Activated CD8-positive, alpha-beta T cell treated with anti-CD3 and anti-CD28 coated beads for 36 hours (primary cell): ENCODE measurements at places on chromosomes 1 and 21.
A peak's percentile ranks its signal among the peaks of the same experiment; 100 is the strongest.

GRCh38 chr1:17648457-17649145, 106.5 kb upstream of the ACTL8 start:
- DNase-seq: no peak

DNA sequence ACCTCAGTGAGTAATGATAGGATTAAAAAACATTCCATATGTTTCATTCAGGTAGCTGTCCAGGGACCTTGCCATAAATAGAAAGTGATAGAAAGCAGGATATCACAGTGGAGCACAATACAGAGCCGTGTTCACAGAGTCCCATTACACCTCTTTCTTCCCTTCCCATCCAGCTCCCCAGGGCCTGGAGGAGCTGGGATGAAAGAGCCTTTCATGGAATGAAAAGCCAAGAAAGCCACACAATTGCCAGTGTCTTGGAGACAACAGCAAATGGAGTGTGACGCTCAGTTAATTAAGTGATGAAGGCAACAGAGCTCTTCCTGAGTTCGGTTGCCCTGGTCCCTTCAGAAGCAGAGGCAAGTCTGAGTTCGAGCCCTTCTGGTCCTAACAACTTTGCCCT, 387.3 kb upstream of the PLXNA2 start:
- no peak for DNase-seq

DNA sequence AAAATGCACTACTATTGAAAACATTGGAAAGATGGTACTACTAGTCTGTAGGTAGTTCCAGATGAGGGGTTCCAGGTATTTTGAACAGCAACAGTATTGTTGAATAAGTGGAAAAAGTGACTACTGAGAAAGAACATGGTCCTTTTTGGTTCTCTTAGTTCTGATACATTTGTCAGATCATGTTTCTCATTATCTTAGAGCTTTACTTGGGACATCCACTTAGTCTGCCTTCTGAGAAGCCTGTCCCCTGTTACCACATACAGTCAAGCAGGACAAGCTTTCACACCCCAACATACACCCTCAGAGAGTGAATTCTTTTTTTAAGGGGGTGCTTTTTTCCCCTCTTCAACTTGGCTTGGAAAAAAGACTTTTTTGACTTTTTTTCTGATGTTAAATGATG, 41.0 kb upstream of the MACF1 start:
- no peak for DNase-seq

DNA sequence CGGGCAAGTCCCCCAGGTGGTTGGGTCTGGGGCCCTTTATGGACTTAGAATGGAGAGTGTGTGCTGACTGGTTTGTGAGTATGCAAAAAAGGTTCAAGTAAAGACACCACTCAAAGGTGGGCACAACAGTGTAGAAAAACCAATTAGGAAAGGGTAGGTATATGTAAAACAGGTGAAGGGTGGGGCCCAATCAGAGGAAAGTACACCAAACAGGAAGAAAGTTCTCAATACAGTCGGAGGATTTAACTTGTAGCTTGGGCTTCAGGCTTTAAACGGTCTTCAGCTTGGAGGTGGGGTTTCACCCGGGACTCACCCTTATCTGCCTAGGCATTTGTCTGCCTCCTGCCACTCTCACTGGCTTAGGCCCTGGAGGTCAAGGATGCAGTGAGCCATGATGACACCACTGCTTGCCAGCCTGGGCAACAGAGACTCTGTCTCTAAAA, 6.8 kb upstream of the PUM1 start:
- no peak for DNase-seq

DNA sequence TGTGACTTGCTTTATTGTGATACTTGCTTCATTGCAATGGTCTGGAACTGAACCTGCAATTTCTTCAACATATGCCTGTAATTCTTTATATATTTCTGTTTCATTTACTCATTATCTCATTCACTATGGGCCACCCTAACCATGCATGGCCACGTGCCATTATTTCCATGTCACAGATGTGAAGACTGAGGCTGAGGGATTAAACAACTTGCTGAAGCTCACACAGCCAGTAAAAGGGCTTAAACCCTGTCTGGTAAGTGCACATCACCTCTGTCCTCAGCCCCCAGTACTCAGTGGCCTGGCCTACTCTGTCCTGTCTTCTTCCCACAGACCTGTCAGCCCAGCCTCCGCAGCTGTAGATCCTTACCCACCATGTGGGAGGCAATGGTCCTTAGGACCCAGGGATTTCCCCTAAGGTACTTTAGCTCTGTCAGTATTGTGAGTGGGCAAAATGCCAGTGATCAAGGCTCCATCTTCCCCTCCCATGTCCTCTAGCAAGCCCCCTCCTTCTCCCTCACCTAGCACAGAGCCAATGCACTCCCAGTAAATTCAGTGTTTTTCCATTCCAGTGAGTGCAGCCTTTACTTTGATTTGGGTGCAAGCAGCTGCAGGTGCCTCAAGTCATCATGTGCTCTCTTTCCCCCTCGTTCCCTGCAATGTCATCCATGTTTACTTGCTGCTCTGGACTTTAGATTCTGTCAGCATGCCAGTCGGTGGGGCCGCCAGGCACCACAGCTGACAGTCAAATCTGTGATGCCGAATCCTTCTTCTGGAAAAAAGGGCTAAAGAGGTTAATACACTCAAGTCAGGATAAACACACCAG, 228.2 kb upstream of the PROX1 start:
- DNase-seq: no peak

GRCh38 chr1:24695202-24695974, 49.9 kb upstream of the CLIC4 start:
- no peak for DNase-seq

- no peak for DNase-seq
Observed at GRCh38 chr1:171707583-171707982, 34.3 kb downstream of the VAMP4 start.

GRCh38 chr1:32764826-32765569, 52.2 kb downstream of the YARS1 start:
- no peak for DNase-seq

- DNase-seq: no peak
Observed at GRCh38 chr1:21305155-21305899, 15.1 kb upstream of the ECE1 start.

DNA sequence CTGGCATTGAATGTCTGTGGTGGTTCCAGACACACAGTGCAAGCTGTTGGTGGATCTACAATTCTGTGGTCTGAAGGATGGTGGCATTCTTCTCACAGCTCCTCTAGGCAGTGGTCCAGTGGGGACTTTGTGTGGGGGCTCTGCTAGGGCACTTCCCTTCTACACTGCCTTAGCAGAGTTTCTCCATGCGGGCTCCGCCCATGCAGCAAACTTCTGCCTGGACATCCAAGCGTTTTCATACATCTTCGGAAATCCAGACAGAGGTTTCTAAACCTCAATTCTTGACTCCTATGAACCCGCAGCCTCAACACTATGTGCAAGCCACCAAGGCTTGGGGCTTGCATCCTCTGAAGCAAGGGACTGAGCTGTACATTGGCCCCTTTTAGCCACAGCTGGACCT, 43.0 kb downstream of the RGS18 start:
- no peak for DNase-seq

DNA sequence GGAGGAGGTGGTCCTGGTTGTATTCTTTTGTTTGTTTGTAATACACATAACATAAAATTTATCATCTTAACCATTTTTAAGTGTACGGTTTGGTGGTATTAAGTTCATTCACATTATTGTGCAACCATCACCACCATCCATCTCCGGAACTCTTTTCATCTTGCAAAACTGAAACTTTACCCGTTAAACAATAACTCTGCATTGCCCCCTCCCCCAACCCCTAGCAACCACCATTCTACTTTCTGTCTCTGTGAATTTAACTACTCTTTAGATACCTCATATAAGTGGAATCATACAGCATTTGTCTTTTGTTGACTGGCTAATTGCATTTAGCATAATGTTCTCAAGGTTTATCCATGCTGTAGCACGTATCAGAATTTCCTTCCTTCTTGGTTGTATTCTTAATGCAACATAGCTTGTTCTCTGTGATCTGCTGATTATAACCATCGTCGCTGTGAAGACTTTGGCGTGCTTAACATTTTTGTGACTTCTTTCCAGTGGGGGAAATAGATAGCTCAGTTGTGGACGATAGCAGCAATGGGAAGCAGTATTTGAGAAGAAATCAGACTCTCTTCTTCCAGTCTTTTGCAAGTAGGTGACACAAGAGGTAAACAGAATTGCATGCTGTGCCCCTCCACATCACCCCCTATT, 117.5 kb upstream of the HOOK1 start:
- peak; percentile 70 for DNase-seq

GRCh38 chr1:51526248-51526647, 7.2 kb upstream of the EPS15 start:
- DNase-seq: no peak

DNA sequence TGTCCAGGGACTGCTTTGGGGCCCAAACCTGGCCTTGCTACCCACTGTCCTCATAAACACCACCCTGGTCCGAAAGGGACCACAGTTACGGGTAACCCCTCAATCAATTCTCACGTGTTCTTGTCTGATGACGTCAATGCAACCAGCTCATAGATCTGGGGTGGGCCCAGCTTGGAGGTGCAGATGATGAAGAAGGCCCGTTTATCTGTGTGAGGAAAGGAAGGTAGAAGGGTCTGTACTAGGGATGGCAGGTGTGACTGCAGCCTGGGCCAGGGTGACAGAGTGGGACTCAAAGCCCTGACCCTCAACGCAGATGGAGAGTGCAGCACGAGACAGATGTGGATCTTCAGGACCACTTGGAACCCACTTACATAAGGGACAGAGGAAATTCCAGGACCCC, 22.1 kb downstream of the LRRC71 start:
- DNase-seq: no peak

DNA sequence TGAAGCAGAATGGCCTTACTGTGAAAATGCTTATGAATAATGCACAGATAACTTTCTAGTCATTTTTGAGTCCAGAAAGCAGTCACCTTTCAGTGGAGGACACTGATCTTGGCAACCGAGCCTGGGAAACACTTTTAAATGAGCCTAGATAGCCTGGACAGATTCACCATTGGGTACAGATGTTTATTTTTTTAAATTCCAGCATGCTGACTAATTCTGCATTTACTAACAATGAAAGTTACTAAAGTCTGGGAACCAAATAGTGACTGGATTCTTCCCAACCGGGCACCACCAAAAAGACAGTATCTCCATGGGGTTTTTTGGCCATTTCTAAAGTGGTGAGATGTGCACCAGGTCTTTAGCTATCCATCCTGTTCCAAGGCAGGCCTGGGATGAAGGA, 3.3 kb upstream of the FMOD start:
- DNase-seq: no peak

DNA sequence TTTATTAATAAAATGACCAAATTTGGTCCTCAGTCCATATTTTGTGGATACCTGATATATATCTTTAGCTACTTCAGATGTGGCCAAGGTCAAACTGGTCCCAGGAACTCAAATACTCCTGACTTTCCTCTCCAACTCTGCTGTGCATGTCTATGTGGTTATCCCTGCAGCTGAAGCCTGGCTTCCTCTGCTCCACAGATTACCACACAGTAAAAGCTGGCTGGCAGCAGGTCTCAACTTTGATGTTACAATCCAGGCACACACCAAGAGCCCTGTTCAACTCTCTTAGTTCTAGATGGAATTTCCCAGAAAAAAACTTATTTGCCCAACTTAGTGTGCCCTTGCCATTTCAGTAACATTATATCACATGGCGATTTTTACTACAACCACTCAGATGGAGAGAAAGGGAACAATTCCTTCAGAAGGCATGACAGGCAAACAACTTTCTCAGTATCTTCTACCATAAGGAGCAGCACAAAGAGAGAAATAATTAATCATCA, 479.5 kb downstream of the PLPP3 start:
- DNase-seq: no peak

- no peak for DNase-seq
Observed at GRCh38 chr1:217402301-217402700, 228.6 kb downstream of the GPATCH2 start.

- no peak for DNase-seq
Observed at GRCh38 chr21:37407719-37408420, 41.3 kb downstream of the DYRK1A start.

DNA sequence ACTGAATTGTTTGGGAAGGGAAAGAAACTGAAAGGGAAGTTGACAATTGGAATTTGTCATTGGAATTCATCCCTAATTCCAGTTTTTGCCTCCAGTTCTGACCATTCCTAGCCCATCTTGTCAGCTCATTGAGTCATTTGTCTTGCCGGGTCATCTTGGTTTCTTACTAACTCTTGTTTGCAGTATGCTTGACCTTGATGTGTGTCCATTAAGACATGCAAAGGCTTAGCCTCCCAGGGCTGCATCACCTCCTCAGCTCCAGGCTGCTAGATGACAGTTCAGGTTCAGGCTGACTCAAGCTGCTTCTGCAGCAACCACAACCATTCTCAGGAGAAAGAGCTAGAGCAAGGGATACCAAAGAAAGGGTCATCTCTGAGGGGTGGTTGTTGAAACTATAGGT, 151.3 kb upstream of the PTGFR start:
- DNase-seq: no peak

GRCh38 chr1:5729636-5730145, 262.5 kb downstream of the NPHP4 start:
- DNase-seq: no peak

DNA sequence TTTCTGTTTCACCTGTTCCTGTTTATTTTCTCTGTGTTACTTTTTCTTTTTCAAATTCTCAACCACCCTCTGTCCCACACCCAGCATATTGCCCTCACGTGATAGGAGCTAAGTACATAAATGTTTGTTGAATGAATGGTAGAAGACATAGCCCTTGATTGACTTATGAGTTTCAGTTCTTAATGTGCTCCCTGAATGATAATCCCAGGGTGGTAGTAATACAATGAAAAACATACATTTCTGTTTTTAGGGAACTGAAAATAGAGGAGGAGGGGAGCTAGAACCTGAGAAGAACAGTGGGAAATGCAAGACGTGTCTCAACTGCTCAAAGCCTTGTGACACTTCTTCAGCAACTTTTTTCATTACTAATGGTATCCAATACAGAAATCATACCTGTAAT, 147.1 kb downstream of the SPATA46 start:
- DNase-seq: no peak

- DNase-seq: no peak
Observed at GRCh38 chr1:27552911-27553420, 51.0 kb downstream of the AHDC1 start.

GRCh38 chr1:165842023-165842670, 14.7 kb downstream of the UCK2 start:
- no peak for DNase-seq

DNA sequence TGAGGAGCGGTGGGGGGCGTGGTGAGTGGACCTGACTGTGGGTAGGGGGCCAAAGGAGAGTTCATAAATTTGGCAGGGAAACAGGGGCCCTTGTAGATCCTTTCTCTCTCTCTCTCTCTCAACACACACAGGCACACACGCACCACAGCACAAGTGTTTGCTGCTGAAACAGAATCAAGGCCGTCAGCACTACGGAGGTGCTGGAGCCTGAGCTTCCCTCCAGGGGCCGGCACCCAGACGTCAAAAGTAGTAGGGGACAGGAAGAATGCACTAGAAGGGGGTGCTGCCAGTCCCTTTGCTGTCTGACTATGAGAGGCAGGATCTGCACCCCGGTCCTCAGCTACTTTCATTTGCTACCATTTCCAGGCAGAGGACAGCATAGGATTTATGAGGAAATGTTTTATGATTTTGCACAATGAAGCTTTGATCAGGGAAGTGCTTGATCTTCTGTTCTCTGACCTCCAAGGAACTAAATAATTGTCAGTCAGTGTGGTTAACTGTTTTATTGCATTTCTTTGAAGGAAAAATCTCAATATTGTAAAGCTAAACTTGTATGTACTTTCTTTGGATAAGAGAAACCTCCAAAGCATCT, 74.3 kb upstream of the FAM3B start:
- DNase-seq: no peak

- peak; percentile 60 for DNase-seq
Observed at GRCh38 chr1:39960431-39960958, 5.5 kb downstream of the MFSD2A start.
